ENCODE measurements at places on chromosomes 7 and 10. TPM values are rescaled to one million over a fixed set of nuclear protein-coding genes. Genes with fewer than 3 reads are reported as not detected.

DNA sequence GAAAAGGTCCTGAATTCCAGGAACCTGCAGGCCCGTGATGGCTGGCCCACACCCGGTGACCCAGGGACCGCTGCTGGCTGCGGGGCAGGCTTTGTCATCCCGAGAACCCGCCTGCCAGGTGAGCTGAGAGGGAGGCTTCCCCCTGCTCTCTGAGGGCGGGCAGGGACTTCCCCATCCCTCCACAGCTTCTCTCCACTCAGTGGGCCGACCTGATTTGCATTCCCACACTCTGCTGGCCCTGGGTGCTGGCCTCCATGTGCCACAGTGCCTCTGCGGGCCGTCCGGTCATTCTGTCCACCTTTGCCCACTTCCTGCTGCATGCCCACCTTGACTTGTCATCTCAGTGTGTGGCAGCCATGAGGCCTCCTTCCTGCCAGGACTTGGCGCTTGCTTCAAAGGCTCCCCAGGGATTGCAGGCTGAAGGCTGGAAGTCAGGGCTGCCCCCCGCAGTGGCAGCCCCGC is 35.3 kb downstream of the PALD1 start:
- no peak for DNase-seq

DNA sequence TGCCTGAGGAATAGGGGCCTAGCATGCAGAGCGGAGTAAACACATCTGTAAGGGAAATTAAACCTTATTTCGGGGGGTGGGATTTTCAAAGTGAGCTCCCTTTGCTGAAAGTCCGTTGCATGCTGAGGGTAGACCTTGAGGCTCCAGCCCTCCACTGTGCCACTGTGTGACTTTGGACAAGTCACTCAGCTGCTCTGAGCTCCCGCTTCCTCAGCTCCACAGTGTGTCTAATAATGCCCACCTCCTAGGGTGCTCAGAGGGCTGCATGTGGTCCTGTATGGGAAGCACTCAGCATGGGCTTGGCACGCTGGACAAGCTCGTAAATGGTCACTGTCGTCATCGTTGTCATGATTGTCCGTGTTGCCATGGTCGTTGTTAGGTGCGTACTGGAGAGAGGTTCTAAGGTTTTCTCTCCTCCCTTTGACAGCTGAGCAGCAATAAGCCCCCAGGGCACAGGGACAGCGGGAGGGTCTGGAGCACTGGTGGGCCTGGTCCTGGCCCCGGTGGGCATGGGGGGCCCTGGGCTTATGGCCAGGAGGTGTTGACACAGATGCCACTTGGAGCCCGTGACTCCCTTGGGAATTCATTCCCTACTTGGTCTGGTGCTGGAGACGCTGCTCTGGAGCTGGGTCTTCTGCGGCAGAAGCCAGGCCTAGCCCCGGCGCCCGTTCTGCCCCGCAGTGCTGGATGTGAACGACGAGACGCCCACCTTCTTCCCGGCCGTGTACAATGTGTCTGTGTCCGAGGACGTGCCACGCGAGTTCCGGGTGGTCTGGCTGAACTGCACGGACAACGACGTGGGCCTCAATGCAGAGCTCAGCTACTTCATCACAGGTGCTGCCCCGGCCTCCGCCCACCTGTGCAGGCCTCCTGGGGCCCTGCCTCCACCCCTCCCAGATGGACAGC is 13.1 kb downstream of the C10orf105 start:
- no peak for DNase-seq

C10orf90 gene
- total RNA-seq: not detected

DNA sequence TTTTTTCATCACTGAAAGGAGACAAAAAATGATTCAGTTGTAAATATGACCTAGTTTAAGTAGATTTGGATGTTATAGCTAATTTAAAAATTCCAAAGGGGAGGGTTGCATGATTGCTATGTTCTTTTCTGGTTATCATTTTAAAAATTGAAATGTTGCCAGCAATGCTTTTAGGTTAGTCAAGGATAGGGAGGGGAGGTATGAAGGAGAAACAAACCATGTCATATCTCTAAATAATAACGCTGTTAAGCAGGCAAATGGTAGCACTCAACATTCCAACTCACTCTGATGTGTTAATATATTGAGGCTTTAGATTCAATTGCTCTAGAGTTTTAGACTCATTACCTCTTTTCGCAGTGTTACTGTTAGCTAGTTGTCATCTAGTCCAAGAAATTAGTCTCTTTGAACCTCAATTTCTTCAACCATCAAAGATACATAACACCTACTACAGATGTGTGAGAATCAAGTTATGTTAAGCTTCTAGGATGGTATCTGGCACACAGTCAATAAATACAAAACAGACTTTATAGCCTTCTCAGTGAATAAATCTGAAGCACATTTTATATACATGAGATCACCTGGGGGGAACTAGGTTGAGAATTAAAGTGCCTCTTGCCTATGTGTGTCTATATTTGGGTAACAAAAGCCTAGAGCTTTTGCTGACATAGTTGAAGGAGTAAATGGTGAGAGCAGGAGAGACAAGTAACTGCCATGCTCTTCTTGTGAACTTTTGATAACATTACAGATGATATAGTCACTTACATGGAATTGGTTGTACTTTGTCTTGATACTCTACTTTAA is 124.9 kb downstream of the CSTF2T start:
- no peak for DNase-seq

DNA sequence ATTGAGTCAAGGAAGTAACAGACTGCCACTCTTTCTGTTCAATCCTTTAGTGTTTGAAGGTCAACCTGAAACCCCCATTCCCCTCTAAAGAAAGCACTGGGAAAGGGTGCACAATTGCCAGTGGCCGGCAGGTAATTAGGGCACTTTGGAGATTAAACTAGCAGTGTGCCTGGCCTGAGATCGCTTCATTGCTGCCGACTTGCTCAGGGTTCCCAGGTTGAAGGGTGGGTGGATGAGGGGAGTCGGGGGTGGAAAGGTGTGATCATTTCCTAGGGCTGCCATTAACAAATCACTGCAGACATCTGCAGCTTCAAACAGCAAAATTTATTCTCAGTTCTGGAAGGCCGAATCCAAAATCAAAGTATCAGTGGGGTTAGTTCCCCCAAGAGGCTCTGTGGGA is 16.3 kb upstream of the BTBD16 start:
- DNase-seq: no peak

LRRC61 gene
- total RNA-seq: 9.4 TPM

SLC26A5 gene
- total RNA-seq: not detected

- no peak for DNase-seq
These were observed 295.3 kb downstream of the SKIDA1 start for GRCh38 chr10:21230219-21230618.

Measured in pancreas (tissue), 10 donors.